SK-N-SH (cell line): ENCODE measurements at places on chromosomes 4 and X. TPM values are rescaled to one million over a fixed set of nuclear protein-coding genes. Genes with fewer than 3 reads are reported as not detected.

GRCh38 chr4:61149278-61149677, 50.8 kb upstream of the ADGRL3 start:
- H3K36me3 ChIP-seq, result no peaks in the 10 kb centered on the region
- no peak overlapping the region for H3K27ac ChIP-seq
- DNase-seq, result no peak
- no peaks in the 10 kb centered on the region for H3K27me3 ChIP-seq
- no peak overlapping the region for H3K4me3 ChIP-seq

- no peak overlapping the region for H3K4me3 ChIP-seq
- H3K4me1 ChIP-seq, result no peaks in the 10 kb centered on the region
- H3K36me3 ChIP-seq, result no peaks in the 10 kb centered on the region
- H3K27me3 ChIP-seq, result no peaks in the 10 kb centered on the region; the same call in 1 of the 2 replicates
- no peak for DNase-seq
- no peak overlapping the region for H3K27ac ChIP-seq
Observed at GRCh38 chr4:148834804-148835631, 392.8 kb upstream of the NR3C2 start.

DNA sequence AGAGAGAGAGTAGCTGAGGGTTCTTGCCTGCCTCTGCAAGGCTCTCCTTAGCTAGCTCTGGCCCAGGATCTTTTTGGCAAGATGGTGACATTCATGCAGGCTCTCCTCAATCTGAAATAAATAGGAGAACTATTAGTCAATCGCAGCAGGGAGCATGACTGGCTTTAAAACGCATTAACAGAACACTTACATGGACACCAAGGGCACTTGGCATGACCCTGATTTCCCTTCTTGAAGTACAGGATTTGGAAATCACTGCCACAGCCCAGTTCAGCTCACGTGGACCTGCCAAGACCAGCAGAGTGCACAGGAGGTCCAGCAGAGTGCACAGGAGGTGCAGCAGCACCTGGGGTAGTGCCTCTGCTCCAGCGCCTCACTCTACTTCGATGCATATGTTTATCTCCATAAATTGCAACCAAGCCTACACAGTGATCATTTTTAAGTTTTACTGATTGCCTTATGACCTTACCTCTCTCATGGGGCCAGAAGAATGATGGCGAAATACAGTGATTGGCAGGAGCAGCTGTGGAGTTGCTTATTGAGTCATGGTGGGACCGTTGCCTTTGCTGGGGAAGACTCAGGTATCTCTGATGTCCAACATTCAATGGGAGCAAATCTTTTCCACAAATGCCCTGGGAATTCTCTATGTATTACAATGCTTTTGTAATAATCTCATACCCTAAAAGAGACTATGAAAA, 122.4 kb downstream of the SYNPO2 start:
- no peaks in the 10 kb centered on the region for H3K4me1 ChIP-seq

DNA sequence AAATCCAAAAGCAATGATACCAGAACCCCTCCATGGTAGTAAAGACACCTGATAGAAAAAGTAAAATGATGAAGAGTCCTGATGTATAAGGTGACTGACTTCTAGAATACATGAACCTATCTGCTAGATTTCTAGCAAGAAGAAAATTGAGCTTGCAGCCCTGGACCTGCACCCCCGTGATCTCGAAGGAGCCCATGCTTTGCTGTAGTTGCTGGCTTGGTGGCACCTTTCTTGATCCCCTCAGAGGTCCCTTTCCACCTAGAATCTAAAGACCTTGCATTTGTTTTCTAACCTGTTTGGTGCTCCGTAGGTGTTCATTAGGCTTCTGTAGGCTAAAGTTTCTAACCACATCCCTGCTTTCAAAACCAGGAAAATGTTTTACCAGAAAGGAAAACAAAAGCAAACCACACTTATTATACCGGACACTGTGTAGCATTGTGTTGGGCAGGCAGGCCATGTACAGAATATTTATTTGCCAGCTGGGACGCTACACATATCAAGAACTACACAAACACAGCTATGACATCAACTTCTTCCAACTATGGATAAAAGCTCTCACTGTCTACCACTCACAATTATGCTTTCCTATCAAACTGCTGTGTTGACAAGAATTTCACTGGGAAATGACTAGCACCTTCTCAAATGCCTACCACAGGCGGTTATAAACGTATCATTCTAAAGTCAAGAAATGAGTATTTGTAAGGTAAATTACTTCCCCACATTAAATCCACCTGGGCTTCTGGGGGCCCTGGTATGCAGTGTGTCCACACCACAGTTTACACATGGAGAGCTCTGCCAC, 316.2 kb downstream of the UNC5C start:
- H3K4me1 ChIP-seq, result no peaks in the 10 kb centered on the region
- no peak overlapping the region; the same call in 1 of the 2 replicates for H3K27ac ChIP-seq
- no peaks in the 10 kb centered on the region for H3K27me3 ChIP-seq
- H3K36me3 ChIP-seq, result peaks cover 16% of the 10 kb centered on the region; the same call in 1 of the 2 replicates
- H3K4me3 ChIP-seq, result no peak overlapping the region

DNA sequence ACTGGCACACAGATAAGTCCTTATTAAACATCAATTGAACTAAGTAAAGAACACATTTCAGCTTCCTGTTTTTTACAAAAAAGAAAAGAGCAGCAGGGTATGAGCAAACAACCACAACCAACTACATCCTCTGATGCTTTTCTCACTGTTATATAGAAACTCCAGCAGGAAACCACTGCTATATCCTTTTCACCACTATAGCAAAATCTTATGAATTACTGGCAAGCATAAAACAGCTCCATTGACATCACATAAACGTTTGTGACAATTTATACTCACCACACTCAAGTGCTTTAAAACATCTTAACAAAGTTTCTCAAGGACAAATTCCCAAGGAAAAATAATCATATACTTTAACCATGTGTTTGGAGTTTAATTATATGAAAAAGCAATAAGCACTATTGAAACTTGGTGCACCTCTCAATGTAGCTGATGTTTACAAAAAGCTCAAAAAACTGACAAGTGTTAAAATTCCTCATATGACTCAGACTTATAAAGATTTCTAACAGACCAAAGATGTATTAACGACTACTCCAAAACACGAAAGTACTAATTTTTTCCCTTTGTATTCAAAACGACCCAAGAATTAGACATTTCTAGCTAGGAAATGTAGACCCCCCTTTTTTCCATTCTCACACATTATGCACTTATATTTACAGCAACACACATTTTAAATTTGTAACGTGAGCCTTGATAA, 12.9 kb downstream of the GPRIN3 start:
- no peaks in the 10 kb centered on the region for H3K4me1 ChIP-seq
- H3K4me3 ChIP-seq, result no peak overlapping the region
- H3K27me3 ChIP-seq, result no peaks in the 10 kb centered on the region

- H3K27me3 ChIP-seq, result no peaks in the 10 kb centered on the region
- H3K36me3 ChIP-seq, result no peaks in the 10 kb centered on the region
- H3K4me1 ChIP-seq, result no peaks in the 10 kb centered on the region
Observed at GRCh38 chr4:60757986-60758680, 442.0 kb upstream of the ADGRL3 start.

DNA sequence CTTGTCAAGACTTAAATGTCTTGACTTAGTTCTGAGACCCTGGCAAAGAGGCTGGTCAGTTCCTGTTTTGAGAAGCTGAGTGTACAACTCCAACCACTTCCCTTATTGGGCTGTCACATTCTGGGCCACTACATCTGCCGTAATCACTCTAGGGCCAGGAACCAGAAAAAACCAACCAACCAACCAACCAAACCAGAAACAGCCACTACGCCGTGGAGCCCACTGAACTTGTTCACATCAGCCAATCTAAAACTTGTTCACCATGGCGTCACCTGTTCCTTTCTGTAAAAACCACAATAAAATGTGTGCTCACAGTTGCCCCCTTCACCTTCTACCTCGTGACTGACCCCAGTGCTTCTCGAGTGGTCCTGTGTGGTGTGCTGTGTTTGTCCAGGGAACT, 107.3 kb downstream of the JADE1 start:
- H3K4me3 ChIP-seq, result no peak overlapping the region
- H3K36me3 ChIP-seq, result no peaks in the 10 kb centered on the region
- H3K4me1 ChIP-seq, result no peaks in the 10 kb centered on the region
- H3K27ac ChIP-seq, result no peak overlapping the region
- no peak for DNase-seq

FAM47E gene
- 1.8 and 2.5 TPM in 2 replicates for polyA plus RNA-seq

SSX3 gene
- polyA plus RNA-seq, result 0.16 and 0.21 TPM in 2 replicates
